ENCODE measurements at places on chromosomes 4 and X.

DNA sequence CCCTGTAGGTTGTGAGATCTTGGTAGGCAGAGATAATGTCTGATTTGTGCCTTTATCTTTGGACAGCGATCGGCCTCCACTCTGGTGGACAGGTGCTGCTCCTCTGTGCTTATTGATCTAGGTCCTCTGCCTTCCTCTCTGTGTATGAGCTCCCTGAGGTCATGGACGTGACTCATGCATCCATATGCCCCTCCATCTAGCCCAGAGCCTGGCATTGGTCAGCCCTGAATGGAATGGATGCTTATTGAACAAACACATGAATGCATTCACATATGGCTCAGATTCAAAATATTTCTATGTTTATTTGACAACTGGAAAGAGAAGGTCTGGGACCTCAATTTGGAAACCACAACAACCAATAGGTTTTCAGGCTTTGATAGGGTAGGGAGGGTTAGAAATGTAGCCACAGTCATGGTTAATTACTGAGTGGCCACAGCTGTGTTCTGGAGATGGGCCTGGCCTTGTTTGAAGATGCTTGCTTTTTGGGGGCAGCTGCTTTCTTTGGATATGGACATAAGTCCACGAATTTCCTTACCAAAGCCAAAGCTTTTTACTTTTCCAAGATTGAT is 76.2 kb downstream of the SEL1L3 start:
- no peak for DNase-seq

GRCh38 chr4:125115476-125115875 is 199.3 kb upstream of the FAT4 start:
- DNase-seq = no peak

- peak; percentile 64 for DNase-seq
Observed at GRCh38 chr4:137668885-137669545, 136.7 kb upstream of the PCDH18 start.

- no peak for DNase-seq
Observed at GRCh38 chr4:127849505-127850234, 31.0 kb upstream of the PLK4 start.

GRCh38 chr4:27223326-27223725 is 362.7 kb downstream of the STIM2 start:
- DNase-seq = no peak

- DNase-seq = no peak
Observed at GRCh38 chr4:112517067-112517634, 1.2 kb upstream of the NEUROG2 start.

DNA sequence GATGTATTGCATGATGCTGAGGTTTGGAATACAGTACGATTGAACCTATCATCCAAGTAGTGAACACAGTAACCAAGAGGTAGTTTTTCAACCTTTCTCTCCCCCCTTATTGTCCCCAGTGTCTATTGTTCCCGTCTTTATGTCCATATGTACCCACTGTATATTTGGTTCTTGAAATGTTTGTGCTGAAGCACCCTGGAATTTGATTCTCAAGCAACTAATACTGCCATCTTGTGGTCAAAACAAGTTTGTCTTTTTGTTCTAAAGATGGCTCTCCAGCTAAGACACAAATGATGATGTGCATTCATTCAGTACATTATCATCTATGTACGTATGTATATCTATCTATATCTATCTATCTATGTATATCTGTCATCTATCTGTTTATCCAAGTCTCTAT is 33.5 kb upstream of the DCX start:
- peak; percentile 34 for DNase-seq

DNA sequence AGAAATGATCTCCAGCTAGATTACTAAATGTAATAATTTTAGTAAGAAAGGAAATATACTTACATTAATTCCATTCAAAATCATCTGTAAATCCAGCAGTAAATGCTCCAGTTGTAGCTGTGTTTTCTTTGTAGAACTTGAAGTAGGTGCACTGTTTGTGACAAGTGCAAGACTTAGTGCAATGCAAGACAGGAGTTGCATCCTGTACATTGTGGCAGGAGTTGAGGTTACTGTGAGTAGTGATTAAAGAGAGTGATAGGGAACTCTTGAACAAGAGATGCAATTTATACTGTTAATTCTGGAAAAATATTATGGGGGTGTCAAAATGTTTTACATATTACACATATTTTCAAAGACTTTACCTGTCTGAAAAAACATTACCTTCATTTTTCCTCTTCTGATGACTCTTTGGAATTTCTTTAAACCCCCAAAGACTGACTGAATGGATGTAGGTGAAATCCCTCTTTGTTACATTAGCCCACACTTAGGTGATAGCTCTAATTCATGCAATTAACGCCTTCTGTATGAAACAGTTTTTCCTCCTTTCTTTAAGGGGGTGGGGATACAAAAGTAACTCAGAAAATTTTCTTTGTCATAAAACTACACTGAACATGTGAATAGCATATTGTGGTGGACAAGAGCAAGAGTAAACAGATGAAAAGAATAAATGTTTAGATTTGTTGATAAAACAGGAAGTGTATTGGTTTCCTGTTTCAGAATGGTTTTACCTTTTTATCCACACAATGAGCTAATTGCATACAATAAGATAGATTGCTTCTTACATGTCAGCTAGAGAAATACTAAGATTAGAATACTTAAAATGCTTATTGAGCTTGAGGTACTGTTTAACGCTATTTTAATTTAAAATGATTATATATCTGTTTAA is at the start of gene IL2:
Gene IL2, minus strand, starts transcription at position 495 of the 886 bp plus-strand sequence. Its CDS starts 285 bp downstream, at position 210.
- no peak for DNase-seq

- DNase-seq = peak; percentile 91
Observed at GRCh38 chr4:105944540-105944939, 49.3 kb downstream of the NPNT start.

DNA sequence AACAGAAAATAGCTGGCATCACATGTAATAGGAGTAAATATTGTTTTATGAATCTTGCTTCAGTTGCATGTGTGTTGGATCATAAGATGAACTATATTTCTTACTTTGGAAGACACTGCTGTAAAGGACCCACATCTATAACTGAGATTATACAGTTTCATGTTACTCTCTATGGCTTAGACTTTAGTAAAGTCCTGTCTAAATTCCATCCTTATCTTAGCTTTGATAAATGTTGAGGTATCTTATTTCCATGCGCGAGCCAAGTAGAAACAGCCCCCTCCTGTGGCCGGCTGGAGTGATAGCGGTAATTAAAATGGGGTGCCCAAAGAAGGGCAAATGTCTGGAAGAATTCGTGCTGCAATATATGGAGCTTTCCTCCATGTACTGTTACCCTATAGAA is 43.0 kb downstream of the CCDC158 start:
- peak; percentile 48 for DNase-seq

GRCh38 chr4:154720618-154721267 is 23.1 kb upstream of the LRAT start:
- no peak for DNase-seq

DNA sequence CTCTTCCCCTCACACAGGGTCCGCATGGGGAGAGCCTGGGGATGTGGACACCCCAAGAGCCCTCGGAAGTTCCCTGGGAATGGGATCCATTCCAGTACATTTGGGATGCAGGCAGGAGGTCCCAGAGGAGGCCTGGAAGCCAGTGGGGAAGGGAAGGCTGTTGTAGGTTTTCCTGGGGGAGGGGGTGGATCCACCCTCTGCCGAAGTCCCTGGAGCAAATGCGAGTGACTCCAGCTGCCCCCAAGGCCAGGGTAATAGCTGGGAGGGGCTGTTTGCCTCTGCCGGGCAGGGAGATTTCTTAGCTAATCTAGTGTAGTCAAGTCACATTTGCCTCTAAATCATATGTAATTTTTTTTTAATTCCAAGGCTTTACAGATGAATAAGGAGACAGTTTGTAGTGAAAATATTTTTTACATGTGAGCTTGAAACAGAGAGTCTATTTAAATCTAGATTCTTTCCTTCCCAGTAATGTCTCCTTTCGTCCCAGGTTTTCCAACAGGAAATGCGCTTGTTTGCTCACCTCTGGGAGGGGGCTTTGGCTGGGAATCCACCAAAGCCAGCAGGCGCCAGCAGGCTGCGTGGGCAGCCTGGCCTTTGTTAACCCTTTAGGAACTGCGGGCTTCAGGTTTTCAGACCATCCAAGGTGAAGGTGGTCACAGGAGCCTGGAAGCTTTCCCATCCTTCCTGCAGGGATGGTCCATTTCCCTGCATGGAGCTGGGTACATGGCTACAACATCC is 26.8 kb downstream of the SH3TC1 start:
- no peak for DNase-seq

DNA sequence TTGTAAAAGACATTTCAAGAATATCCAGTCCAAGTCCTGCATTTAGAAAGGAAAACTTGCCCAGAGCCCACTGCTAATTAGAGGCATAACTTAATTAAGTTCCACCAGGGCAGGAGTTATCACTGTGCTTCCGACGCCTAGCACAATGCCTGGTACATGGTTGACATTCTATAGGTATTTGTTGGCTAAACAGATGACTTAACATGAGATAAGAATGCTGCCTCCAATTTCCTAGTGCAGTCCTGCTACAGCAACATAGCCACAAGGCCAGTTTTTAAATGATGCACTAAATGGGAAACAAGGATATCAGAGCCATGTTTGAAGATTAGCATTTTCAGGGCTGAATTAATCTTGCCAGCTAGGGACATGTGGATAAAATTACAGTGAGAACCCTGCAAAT is 164.1 kb downstream of the RASL11B start:
- DNase-seq = no peak

- DNase-seq = peak; percentile 87
Observed at GRCh38 chrX:12292996-12293765, 154.9 kb downstream of the FRMPD4 start.

- no peak for DNase-seq
Observed at GRCh38 chr4:38058151-38058550, 98.0 kb downstream of the PTTG2 start.

- DNase-seq = no peak
Observed at GRCh38 chr4:120760047-120760446, 162.5 kb downstream of the PRDM5 start.

GRCh38 chr4:162921178-162921785 is 245.4 kb downstream of the NAF1 start:
- DNase-seq = no peak

DNA sequence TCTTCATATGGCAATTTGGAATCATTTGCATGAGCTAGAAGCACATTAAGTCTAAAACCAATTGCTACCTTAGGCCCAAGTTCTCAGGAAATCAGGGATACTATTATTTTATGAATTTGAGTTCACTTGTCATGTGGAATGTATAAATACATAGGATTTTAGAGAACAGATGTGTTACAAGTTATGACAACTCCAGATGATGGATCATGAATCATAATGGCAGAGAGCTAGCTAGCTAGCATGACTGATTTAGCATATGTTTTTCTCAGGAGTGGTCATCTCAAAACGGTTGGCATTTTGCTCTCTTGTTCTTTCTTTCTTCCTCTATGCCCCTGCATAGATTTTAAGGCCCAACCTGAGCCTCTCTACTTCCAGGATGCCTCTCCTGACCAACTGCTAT is 14.2 kb upstream of the TFDP3 start:
- DNase-seq = no peak

GRCh38 chrX:56268888-56269287 is 36.7 kb downstream of the KLF8 start:
- DNase-seq = no peak

DNA sequence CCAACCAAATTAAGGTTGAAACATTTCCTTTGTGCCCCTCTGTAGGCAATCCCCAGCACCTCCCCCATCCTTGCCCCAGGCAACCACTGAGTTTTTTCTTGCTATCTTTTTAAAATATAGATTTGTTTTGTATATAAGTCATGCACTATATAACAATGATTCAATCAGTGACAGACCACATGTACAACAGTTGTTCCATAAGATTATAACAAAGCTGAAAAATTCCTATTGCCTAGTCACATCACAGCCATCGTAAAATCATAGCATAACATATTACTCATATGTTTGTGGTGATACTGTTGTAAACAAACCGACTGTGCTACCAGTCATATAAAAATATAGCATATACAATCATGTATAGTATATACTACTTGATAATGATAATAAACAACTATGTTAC is 211.9 kb upstream of the NRK start:
- no peak for DNase-seq

DNA sequence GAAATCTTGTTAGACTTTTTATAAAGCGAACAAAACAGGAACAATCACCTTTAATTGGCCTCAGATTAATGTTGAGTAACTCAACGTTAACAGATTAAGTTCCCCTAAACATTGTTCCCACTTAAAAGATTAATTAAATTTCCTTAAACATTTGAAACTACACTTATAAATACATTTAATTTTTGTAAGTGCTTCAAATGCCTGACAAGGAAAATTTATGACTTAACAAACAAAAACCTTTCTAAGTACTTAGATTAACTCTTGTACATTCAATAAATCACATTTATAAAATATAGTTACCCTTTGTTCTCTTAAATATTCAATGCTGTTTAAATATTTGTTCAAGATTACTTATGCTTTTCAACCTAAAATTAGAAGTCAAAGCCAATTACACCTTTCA is 39.4 kb upstream of the OCIAD2 start:
- DNase-seq = no peak

DNA sequence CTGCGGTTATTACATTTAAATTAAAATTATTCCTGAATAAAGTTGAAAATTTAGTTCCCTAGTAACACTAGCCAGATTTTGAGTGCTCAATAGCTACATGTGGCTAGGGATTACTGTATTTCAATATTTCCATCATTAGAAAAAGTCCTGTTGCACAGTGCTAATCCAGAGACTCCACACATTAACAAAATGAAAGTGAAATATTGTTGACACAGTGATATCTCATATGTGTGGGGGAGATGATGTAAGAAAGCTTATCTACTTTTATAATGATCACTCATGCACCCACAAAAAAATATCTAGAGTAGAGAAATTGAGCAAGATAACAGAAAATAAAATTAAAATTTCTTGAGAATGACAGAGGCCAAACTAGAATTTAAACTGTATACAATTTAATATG is 74.9 kb downstream of the MAGEB10 start:
- no peak for DNase-seq

DNA sequence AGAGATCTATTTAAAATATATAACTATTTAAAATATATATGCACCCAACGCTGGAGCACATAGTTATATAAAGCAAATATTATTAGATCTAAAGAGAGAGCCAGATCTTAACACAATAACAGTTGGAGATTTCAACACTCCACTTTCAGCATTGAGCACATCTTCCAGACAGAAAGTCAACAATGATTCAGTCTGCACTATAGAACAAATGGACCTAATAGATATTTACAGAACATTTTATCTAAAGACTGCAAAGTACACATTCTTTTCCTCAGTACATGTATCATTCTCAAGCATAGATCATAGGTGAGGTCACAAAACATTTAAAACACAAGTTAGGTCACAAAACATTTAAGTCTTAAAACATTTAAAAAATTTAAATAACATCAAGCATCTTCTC is 36.4 kb downstream of the NLRP2B start:
- no peak for DNase-seq

DNA sequence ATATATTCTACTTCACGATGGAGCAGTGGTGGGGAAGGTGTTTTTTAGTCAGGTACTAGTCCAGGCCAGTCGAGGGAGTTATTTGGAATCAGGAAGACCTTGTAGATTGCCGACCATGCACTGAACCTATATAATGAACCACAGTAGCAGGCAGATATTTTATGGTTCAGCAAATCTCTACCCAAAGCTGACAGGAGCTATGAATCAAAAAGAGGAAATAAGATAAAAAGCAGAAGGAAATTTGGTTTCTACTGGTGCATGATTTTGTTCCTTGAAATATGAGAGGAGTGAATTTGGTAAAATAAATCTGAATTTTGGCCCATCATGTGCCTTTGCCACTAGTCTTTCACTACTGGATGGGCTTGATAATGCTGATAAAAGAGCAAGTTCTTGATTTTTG is 924.3 kb upstream of the DIAPH2 start:
- no peak for DNase-seq

- peak; percentile 98 for DNase-seq
Observed at GRCh38 chr4:185395956-185396723, 416 bp upstream of the LRP2BP start.

GRCh38 chr4:72394012-72394663 is 174.9 kb downstream of the ADAMTS3 start:
- DNase-seq = peak; percentile 36

Data from fibroblast of skin of back (primary cell).